Activated CD4-positive, alpha-beta T cell treated with anti-CD3 and anti-CD28 coated beads for 24 hours (primary cell): ENCODE measurements at places on chromosomes 7 and 10.

- DNase-seq: no peak
These were observed 167.1 kb upstream of the TRIM24 start for GRCh38 chr7:138292951-138293350.

DNA sequence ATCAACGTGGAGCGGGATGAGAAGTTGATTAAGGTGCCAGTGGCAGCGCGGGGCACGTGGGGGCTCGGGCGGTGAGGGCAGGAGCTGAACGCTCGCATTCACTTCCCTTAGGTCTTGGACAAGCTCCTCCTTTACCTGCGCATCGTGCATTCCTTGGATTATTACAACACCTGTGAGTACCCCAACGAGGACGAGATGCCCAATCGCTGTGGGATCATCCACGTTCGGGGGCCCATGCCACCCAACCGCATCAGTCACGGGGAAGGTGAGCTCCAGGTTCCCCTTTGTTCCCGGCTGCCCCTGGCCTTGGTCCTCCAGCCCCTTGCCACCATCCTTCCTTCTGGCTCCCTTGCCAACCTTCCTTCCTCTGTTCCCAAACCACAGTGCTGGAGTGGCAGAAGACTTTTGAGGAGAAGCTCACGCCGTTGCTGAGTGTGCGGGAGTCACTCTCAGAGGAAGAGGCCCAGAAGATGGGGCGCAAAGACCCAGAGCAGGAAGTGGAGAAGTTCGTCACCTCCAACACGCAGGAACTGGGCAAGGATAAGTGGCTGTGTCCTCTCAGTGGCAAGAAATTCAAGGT is 2.5 kb downstream of the UFSP1 start:
- no peak for DNase-seq

- DNase-seq: no peak
These were observed 52.5 kb upstream of the VKORC1L1 start for GRCh38 chr7:65820287-65820950.

DNA sequence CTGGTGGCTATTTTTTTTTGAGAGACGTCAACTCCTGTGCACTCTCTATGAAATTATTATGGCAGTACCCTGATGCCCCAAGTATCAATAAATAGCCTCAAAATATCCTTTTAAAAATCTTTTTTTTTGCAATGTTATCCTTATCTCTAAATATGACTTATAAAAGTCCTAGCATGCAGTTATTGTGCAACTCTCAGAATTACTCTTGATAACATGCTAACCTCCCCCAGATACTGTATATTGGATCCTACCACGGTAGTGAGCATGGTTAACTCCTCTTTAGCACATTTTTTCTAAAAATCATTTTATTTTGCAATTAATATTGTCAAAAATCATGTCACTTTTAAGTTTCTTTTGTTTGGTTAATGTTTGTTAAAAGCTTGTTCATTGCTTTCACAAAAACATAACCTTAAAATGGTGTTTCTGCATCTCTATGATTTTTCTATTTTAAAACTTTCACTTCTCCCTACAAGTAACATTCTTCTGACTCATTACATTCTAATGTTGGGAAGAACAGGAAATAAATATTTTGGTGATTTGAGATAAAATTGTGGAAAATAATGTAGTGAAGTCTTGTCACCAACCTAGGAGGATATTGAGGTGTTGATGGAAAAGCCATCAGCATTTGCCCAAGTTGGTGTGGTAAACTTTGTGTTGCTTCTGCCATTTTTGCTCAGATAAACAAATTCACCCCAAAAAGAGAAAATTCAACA is 42.1 kb upstream of the ADRA2A start:
- no peak for DNase-seq

- no peak for DNase-seq
These were observed 212.4 kb upstream of the YAE1 start for GRCh38 chr7:39353615-39354376.

DNA sequence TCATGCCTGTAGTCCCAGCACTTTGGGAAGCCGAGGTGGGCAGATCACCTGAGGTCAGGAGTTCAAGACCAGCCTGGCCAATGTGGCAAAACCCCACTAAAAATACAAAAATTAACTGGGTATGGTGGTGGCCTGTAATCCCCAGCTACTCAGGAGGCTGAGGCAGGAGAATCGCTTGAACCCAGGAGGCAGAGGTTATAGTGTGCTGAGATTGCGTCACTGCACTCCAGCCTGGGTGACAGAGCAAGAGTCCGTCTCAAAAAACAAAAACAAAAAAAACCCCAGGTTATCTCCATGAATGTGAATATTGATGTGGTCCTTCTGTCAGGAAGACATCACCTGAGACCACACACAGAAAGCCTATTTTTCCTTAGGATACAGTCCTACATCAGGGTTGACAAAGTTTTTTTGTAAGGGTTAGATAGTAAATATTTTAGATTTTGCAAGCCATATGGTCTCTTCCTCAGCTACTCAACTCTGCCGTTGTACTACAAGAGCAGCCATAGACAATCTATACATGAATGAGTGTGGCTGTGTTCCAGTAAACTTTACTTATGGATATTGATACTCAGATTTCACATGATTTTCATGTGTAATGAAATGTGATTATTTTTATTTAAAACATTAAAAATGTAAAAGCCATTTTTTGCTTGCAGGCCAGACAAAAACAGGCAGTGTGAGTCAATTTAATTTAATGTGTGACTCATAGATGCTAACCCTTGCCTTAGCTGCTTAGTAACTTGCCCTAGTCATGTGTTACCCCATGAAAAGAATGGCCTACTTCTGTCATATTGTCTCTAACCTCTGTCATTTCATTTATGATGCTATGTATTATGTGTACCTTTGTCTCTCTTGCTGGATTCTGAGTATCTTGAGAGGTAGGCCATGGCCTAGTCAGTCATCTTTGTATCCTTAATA is 78.1 kb downstream of the TPST1 start:
- no peak for DNase-seq

GRCh38 chr10:34124522-34125035 is 690.5 kb downstream of the PARD3 start:
- no peak for DNase-seq
